DND-41 (cell line): ENCODE measurements at places on chromosomes 3 and 15.
A peak's percentile ranks its signal among the peaks of the same experiment; 100 is the strongest.

GRCh38 chr3:144384241-144384979 lies 412.8 kb downstream of the DIPK2A start:
- no peak for DNase-seq
- H3K4me3 ChIP-seq: no peak overlapping the region
- no peaks in the 10 kb centered on the region for H3K27me3 ChIP-seq

DNA sequence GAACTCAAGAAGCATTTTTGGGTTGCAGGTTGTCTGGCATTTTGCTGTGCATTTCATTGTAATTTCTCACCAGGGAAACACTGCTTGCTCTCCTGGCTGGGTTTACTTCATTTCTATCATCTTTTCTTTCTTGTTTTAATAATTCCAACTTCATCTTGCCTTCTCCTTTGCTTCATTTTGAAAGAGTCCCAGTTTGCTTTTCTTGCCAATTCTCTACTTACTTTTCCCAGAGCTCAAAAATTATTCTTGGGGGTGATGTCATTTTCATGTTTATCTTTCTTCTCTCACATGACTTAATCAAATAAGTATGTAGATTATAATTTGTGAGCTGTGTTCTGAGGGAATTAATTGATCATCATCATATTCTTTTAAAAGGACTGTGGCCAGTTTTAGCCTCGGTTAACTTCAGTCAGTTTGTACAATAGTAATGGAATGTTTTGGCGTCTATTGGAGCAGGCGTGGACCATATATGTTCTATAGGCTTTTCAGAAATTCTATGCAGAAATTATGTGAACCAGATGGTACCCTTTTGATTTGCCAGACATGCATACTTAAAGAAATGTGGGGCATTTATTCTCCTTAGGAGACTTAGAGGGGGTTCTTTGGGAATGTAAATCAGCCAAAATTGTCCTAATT lies 30.1 kb downstream of the SH3GL3 start:
- no peaks in the 10 kb centered on the region for H3K4me1 ChIP-seq
- no peaks in the 10 kb centered on the region for H3K27me3 ChIP-seq
- no peak for DNase-seq
- H3K4me3 ChIP-seq: no peak overlapping the region

DNA sequence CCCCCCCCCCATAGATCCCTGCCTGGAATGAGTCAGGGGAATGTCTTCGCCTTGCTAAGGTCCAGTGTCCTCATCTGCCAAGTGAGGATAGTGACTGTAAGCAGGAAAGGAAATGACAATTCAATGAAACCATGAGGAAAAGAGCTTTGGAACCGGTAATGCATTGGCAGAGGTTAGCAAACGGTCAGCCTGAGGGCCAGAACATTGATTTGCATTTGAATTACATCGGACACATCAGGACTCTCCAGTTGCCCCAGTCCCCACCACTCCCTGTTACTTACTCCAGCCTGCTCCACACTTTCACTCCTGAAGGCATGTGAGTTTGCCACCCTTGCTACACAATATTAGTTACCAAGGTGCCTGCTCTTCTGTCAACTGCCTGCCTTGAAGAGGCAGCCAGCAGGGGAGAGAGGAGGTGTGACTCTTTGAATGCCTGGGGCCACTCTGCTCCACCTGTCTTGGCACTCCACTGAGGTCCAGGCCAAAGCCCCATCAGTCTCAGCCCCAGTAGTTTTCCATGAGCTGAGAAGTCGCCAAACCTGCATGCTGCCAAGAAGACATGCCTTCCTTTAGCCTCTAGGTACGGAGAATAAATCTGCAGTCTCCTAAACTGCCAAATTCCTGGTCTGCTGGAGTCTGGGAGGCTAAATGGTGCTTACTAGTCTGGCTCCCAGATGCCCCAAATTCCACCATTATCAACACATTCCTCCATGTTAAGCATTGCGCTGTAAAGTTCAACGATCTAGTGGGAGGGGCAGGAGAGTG lies 191.7 kb upstream of the TLE3 start:
- no peak overlapping the region for H3K4me3 ChIP-seq
- no peaks in the 10 kb centered on the region for H3K4me1 ChIP-seq
- DNase-seq: no peak
- H3K27ac ChIP-seq: no peak overlapping the region
- no peaks in the 10 kb centered on the region for H3K27me3 ChIP-seq

- H3K36me3 ChIP-seq: no peaks in the 10 kb centered on the region
- H3K4me1 ChIP-seq: peaks cover 7% of the 10 kb centered on the region
- H3K4me3 ChIP-seq: no peak overlapping the region
Observed at GRCh38 chr15:84911879-84912660, 27.6 kb downstream of the SLC28A1 start.

DNA sequence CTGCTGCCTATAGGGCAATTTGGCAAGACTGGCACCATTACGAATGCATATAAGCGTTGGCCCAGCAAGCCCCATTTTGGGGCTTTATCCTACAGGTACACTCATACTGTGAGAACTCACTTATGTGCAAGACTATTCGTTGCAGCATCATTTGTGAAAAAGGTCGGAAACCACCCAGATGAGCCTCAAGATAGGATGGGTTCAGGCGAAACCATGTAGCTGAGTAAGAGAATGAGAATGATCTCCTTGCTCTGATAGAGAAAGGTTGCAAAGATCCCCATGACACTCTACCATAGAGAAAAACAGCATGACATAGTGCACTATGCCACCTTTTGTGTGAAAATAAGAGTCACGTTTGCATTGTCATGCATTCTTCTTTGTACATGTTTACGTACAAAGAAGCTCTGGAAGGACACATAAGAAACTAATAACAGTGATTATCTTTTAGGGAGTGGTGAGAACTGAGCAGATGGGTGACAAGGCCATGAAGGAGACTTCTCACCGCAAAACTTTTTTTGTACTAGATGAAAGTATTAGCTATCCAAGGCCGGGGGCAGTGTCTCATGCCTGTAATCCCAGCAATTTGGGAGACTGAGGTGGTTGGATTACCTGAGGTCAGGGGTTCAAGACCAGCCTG lies 50.0 kb downstream of the RHCG start:
- H3K27ac ChIP-seq: no peak overlapping the region
- H3K36me3 ChIP-seq: no peaks in the 10 kb centered on the region
- no peak for DNase-seq
- H3K27me3 ChIP-seq: peaks cover 8% of the 10 kb centered on the region

DNA sequence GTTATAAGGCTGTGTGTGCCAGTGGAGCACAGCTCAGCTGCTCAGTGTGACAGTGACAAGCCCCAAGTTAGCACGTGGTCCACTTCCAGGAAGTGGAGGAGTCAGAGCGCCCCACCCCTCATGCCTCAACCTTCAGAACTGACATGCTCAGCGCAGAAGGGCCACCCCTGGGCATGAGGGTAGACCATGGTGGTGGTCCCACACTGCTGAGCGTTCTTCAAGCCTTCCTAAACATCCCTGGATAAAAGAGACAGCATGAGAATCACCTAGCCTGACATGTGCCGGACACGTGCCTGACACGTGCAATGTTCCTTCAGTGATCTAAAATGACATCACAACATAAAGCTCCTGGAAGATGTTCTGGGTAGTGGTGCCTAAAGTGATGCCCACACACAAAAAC lies 16.8 kb downstream of the ATP10A start:
- no peak overlapping the region for H3K27ac ChIP-seq
- H3K36me3 ChIP-seq: no peaks in the 10 kb centered on the region
- H3K4me1 ChIP-seq: no peaks in the 10 kb centered on the region
- no peak for DNase-seq
- no peak overlapping the region for H3K4me3 ChIP-seq

- no peaks in the 10 kb centered on the region for H3K4me1 ChIP-seq
- H3K36me3 ChIP-seq: no peaks in the 10 kb centered on the region
- no peak overlapping the region for H3K27ac ChIP-seq
- no peaks in the 10 kb centered on the region for H3K27me3 ChIP-seq
Observed at GRCh38 chr3:458653-459310, 262.2 kb downstream of the CHL1 start.

- peak overlapping the region; percentile 34 for H3K27ac ChIP-seq
- H3K36me3 ChIP-seq: peaks cover 87% of the 10 kb centered on the region
- H3K4me1 ChIP-seq: peaks cover 44% of the 10 kb centered on the region
- no peaks in the 10 kb centered on the region for H3K27me3 ChIP-seq
- no peak for DNase-seq
Observed at GRCh38 chr3:141246224-141246957, 14.8 kb downstream of the PXYLP1 start.

DNA sequence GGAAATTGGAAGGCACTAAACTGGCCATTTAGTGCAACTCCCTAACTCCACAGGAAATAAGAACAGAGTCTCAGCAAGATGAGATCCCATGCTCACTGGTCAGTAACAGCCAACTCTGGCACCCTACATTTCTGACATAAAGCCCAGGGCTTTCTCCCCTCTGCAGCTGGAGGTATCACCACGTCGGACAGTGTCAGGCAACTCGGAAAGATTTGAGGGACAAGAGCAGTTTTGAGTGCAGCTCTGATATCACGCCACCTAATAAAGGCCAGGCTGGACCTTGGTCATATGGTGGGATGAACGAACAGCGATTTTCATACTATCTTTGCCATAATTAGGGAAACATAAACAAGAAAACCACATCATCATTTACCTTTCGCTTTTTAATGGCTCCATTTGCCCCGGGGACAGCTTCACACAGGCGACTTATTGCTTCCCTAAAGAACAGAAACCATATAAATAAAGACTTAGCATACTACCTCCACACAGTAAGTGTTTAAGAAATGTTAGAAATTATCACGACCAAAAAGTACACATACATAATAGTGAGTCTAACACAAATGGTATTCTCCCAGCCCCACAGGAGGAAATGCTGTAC lies 12.5 kb downstream of the EID1 start:
- no peak overlapping the region for H3K4me3 ChIP-seq
- H3K27me3 ChIP-seq: no peaks in the 10 kb centered on the region
- no peaks in the 10 kb centered on the region for H3K4me1 ChIP-seq
- no peaks in the 10 kb centered on the region for H3K36me3 ChIP-seq
- H3K27ac ChIP-seq: no peak overlapping the region
- no peak for DNase-seq
